Iris pigment epithelial cell (primary cell): ENCODE measurements at places on chromosomes 12 and 14.
A peak's percentile ranks its signal among the peaks of the same experiment; 100 is the strongest.

- DNase-seq = peak; percentile 45
These were observed 34.1 kb downstream of the SCFD1 start for GRCh38 chr14:30656190-30656632.

DNA sequence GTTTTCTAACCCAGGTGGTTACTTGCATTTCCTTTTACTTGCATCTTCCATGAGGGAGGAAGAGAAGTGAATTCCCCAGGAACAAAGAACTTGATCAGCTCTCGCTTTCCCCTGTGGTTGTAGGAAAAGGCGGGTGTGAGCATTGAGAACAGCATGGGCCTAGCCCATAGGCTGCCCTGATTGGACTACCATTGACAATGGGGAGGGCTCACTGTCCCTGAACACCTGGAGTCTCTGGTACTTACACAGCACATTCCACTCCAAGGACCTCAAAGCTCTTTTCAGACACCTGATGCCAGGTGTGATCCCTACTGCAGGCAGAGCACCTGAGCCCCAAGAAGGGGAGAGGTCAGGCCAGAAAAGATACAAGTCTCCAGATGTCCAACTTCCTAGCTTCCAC lies 25.0 kb downstream of the MAX start:
- no peak for DNase-seq

- DNase-seq = no peak
These were observed 76.3 kb downstream of the ESR2 start for GRCh38 chr14:64217834-64218233.

- DNase-seq = peak; percentile 28
These were observed 23.6 kb upstream of the ATF1 start for GRCh38 chr12:50740307-50740706.

- DNase-seq = no peak
These were observed 135.7 kb downstream of the TMEM132C start for GRCh38 chr12:128402486-128403243.

DNA sequence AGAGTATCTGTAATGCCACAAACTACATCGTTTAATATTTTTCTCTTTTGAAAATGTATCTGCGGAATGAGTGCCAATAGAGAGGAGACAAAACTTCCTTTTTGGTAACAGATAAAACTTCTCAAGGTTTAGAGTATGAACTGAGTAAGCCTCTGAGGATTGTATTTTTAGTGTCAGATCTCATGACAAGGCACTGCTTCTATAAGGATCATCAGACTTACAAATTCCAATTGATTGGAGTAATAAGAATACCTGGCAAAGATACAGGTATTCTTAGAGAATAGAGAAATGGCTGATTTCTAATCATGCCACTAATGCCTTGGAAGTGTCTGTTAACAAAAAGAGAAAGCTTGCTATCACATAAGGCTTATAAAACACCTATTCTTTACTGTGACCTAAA lies 45.3 kb downstream of the SLC35F4 start:
- no peak for DNase-seq

DNA sequence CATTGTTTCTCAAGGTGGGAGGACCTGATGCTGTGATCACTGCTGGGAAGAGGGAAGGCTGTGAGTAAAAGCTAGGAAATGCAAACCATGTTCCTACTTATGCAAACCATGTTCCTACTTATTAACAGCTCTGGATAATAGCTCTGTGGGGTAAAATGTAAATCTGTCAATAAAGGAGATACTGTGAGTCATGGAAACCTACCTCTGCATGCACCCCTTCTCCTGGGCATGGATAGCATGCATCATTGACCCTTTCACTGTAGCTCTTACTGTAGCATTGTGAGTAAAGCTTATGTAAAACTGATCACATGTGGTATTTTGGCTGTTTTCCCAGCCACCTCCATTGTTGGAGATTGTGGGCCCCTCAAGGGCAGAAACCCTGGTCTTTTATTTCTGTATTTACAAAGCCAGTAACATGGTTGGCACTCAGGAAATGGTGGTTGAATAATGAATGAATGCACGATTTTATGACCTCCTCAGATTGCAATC lies 253.7 kb downstream of the GRIN2B start:
- no peak for DNase-seq

DNA sequence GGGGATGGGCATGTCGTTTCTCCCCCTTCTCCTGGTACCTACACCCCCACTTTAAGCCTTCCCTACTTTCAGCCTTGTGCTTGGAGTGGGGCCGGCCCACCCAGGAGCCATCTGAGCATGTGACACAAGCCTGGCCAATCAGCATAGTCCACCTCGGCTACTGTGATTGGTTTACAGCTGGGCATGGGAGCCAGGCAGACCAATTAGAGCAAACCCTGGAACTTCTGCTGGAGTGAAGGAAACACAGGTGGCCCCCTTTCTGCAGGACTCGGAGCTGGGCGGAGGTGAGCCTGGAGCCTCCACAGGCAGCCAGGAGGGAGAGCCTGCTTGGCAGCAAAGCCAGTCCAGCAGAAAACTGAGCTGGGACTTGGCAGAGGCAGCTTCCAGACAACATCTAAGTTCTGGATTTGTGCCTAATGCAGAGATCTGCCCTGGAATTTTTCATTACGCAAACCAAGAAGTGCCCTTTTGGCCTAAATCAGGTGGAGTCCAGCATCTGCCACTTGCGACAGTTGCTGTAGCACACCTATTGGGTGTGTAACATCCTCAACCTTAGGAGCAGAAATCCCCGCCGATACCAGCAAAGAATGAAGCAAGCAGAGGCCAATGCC lies 59.5 kb downstream of the SCARB1 start:
- DNase-seq = peak; percentile 38

GRCh38 chr12:112464605-112465004 lies 45.9 kb downstream of the PTPN11 start:
- no peak for DNase-seq

DNA sequence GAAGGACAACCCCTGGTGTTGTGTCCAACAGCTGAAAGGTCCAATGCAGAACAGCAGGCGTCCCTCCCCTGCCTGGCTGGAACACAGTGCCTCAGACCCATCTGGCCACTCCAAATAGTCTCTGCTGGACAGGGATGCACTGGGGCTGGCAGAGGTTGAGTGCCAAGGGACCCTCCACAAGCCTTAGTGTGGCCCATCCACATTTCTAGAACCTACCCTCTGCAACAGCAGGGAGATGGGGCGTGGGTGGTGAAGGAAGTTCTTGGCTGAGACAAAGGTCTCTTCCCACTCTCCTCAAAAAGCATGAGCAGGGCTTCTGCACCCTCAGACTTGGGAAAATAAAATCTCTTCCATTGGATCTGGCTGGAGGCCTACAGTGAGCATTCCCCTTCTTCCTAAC lies 36.5 kb downstream of the LTBP2 start:
- DNase-seq = no peak

DNA sequence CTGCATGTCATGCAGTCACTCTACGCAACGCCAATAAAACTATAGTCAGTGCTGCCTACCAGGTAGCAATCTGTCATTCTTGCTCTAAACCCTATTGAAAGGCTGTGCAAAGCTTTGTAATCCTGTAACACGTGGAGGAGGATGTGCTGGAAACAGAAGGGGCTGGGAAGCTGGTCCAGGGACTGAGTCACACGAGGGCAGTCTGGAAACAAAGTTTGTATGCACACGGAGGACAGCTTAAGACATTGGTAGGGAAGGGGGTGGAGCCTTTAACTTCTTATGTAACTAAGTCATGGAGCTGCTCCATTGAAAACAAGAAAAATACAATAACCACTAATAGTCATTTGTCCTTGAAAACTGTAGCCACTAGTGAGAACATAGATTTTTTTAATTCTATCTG lies 128.0 kb downstream of the BCAT1 start:
- peak; percentile 94 for DNase-seq
